Left ventricle myocardium superior (tissue), 1 donor: ENCODE measurements at places on chromosomes 2 and 18. TPM values are rescaled to one million over a fixed set of nuclear protein-coding genes. Genes with fewer than 3 reads are reported as not detected.

DNA sequence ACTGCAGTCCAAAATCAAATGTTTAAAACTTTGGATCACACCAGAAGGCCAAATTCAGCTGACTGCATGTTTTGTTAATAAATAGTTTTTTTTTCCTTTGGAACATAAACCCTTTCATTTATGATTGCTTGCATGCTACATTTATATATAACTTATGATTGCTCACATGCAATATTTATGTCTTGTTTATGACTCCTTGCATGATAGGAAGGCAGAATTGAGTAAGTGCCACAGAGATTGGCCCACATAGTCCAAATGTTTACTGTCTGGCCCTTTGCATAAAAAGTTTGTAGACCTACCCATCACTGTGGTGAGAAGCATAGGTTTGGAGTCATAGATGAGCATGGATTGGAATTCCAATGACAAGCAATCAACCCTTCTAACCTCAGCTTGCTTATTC is 30.8 kb downstream of the WDFY1 start:
- DNase-seq: no peak

DNA sequence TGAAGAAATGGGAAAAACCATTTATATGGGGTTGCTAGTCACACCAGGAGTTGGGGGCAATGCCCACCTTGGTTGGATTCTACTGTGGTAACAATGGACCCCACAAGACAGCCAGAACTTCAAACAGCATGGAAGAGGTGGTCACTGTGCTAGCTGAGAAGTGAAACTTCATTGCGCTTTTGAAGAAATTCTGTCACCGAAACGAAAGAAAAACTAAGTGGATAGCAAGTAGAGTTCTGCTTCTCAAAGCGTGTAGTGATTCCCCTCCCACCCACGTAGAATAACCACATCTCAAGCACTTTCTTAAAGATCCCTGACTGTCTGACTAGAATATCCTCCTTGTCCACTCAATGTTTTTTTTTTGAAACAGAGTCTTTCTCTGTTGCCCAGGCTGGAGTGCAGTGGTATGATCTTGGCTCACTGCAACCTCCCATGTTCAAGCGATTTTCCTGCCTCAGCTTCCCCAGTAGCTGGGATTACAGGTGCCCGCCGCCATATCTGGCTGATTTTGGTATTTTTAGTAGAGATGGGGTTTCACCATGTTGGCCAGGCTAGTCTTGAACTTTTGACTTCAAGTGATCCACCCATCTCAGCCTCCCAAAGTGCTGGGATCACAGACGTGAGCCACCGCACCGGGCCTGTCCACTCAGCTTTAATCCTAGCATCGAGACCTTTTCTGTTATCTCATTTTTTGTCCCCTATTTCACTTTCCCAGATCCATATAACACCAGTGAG is 30.1 kb upstream of the CCL20 start:
- no peak for DNase-seq

- no peak for DNase-seq
These were observed 336.4 kb downstream of the CTNNA2 start for GRCh38 chr2:79849241-79849640.

The KCNJ3 gene
- total RNA-seq: 2.0 TPM

The FAM228A gene
- 0.15 TPM for total RNA-seq
